ENCODE measurements at places on chromosomes 13 and 19. TPM values are rescaled to one million over a fixed set of nuclear protein-coding genes. Genes with fewer than 3 reads are reported as not detected.

FOSB gene
- 7.3 TPM for total RNA-seq

FCER2 gene
- total RNA-seq = 2.6 TPM

PBX4 gene
- total RNA-seq = 19.4 TPM

ZNF625 gene
- 3.8 TPM for total RNA-seq

KLK12 gene
- not detected for total RNA-seq

IGFL1 gene
- not detected for total RNA-seq

DNA sequence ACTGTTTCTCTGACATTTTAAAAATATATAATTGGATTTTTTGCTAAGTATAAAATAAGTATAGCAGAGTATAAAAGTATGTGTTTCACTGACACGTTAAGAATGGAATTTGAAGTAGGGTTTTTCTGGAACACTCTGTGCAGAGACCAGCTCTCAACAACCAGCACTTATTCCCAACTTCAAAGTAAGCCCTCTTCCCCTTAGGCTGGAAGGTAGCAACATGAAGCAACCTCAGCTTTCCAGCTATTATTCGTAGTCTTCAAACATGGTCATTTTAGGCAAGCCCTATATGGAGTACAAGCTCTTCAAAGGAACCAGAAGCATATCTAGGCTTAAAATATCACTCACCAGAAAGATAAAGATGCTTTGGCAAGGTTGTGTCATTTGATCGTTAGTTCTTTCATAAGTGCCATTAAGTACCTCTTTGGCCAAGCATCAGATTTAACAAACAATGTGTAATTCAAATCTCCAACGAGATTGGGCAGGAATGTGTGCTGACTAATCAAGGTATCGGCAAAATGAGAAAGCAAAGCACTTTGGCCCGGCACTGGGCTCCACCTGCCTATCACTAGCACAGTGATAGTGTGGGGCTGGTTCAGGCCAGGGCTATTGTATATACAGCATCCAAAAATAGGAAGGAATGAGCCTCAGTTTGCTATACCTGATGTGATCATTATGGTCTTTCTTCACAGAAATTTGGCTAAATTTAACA lies 95.9 kb upstream of the FREM2 start:
- no peak for DNase-seq

DNA sequence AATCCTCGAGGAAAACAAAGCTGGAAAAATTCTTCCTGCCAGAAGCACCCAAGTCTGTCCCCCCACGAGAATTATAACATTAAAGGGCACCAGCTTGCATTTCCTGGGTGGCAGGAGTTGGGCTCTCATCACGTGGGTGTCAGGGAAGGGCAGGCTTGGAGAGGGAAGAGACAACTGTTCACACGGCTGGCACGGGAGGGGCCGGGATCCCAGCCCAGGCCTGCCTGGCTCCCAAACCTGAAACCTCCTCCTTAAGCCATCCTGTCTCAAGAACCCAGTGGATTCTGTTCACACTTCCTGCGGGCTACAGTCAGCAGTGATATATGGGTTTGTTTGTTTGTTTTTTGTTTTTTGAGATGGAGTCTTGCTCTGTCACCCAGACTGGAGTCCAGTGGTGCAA lies 12.2 kb downstream of the GRIK5 start:
- no peak for DNase-seq

GRCh38 chr13:82758044-82758443 lies 1124.2 kb downstream of the SLITRK1 start:
- DNase-seq = no peak

- no peak for DNase-seq
Measured at GRCh38 chr19:27792576-27793127, 1420.3 kb downstream of the UQCRFS1 start.

GRCh38 chr13:42880056-42880605 lies 98.7 kb downstream of the FAM216B start:
- no peak for DNase-seq

GRCh38 chr19:2087621-2088100 lies 8.5 kb downstream of the MOB3A start:
- DNase-seq = peak; percentile 49

GRCh38 chr13:73757481-73758233 lies 376.5 kb downstream of the KLF12 start:
- DNase-seq = no peak

DNA sequence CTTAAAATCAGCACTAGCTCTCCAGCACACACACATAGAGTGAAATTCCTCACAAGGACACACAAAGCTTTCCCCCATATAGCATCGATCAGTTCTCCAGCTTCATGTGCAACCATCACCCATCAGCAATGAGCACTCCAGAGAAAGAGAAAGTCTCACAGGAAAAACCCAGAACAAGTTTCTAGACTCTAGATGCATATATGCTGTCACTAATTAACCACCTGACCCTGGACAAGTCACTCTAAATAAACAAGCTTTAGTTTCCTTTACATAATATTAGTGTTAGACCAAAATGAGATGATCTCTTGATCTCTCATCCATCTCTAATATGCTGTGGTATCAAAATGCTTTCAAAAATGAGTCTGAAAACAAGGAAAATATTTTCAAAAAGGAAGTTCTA lies 81.2 kb downstream of the TBC1D4 start:
- no peak for DNase-seq

DNA sequence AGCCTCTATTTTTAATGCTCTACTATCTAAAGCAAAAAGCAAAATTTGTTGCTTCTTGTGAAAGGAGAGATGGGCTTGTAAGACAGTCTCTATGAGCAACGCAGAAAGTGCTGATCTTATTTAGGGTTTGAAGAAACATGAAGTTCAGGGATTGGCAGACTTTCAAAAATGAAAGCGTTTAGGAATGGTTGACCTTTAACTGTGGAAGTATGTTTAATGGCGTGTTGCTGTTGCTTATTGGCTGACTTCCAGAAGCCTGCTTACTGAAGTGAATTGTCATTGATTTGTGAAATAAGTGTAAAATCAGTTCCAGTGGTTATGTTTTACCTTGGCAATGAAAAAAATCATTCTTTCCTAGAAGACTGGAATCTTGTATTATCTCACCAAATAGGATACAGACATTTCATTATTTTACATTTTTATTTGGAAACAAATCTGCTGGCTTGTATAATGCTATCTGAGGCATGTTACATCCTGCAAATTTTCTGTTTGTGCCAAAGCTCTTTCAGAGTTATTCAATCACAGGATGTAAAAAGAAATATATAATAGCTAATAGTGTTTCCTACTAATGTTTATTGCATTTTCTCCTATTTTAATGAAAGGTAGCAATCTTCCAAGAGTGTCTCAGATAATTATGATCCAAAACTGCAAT lies 221.3 kb upstream of the SLITRK6 start:
- DNase-seq = no peak

- DNase-seq = no peak
Measured at GRCh38 chr13:20247403-20247802, 15.3 kb upstream of the GJB6 start.

- DNase-seq = no peak
Measured at GRCh38 chr13:105008604-105009003, 1526.9 kb downstream of the EFNB2 start.

DNA sequence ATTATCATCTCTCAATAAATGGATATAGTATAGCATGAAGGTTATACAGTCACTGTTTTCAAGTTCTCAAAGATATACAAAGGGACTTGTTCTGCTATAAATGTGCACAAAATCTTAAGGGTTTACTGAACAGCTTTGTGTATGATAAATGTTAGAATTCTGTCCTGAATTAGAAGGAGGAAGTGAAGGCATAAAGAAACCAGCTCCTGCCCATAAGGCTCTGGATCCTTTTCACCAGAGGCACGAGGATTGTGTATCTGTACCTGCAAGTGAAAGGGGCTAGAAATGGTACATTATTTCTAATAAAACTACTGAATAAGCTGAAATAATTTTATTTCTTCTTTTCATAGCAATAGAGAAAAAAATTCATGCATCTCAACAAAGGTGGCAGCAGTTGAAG lies 32.4 kb downstream of the PHF11 start:
- no peak for DNase-seq

Measured in activated CD4-positive, alpha-beta T cell treated with anti-CD3 and anti-CD28 coated beads for 36 hours (primary cell).